ENCODE measurements at places on chromosomes 3 and 15. TPM values are rescaled to one million over a fixed set of nuclear protein-coding genes. Genes with fewer than 3 reads are reported as not detected.

DNA sequence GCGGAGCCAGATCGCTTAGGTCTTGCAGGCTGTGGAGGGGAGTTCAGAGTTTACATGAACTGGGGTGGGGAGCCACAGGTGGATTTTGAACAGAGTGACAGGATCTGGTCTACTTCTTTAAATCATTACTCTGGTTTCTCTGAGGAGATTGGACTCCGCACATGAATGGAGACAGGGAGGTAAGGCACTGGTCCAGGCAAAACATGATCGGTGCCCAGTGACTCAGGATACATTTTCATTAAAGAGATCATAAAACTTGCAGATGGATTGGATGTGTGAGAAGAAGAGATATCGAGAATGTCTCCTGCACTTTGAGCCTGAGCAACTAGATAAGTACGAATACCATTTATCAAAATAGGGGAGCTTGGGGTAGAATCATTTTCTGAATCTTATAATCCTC lies 61.8 kb upstream of the CMSS1 start:
- H3K27ac ChIP-seq: no peak overlapping the region
- DNase-seq: no peak
- H3K27me3 ChIP-seq: peaks cover 3% of the 10 kb centered on the region
- H3K4me3 ChIP-seq: no peak overlapping the region
- no peaks in the 10 kb centered on the region for H3K4me1 ChIP-seq
- no peaks in the 10 kb centered on the region for H3K36me3 ChIP-seq

DNA sequence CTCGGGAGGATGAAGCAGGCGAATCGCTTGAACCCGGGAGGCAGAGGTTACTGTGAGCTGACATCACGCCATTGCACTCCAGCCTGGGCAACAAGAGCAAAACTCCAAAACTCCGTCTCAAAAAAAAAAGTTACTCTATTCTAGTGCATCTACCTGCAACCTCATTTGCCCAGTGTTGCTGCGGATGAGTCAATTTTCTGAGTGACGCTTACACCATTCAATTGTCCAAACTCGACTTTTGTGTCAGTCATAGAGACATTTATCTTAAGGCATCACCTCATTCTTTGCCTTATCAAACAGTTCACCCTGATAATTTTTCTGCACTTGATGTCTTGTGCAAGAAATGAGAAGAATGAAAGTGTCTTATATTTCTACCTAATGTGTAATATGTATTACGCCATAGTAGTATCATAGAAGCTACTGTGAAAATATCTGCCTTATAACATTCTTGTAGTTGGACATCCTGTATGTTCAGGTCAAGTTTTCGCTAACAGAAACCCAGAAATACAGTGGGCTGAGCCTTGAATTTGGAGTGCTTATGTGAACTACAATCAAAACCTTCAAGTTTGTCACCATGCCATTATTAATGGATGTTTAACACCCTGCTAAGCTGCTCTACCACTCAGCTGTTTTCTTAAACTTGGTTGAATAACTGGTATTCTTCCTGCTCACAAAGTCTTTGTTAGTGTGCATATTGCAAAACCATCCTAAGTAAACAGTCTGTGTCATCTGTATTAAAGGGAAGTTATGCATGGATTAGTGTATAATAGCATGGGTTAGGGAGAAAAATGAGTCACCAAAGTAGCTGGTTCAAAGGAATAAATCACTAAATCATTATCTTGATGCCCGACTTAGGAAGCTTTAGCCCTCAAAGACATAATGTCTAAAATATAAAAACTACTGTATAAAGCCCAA lies 531.0 kb upstream of the NR2F2 start:
- no peaks in the 10 kb centered on the region for H3K4me1 ChIP-seq
- H3K27ac ChIP-seq: no peak overlapping the region
- no peaks in the 10 kb centered on the region for H3K36me3 ChIP-seq
- no peak overlapping the region for H3K4me3 ChIP-seq

GRCh38 chr15:36596915-36597314 lies 17.5 kb downstream of the CDIN1 start:
- H3K27me3 ChIP-seq: no peaks in the 10 kb centered on the region
- peaks cover 3% of the 10 kb centered on the region for H3K4me1 ChIP-seq
- H3K27ac ChIP-seq: no peak overlapping the region
- DNase-seq: no peak
- peaks cover 4% of the 10 kb centered on the region for H3K36me3 ChIP-seq
- no peak overlapping the region for H3K4me3 ChIP-seq

GRCh38 chr3:21718943-21719591 lies 31.9 kb downstream of the ZNF385D start:
- no peaks in the 10 kb centered on the region for H3K27me3 ChIP-seq
- H3K4me3 ChIP-seq: no peak overlapping the region
- DNase-seq: no peak
- no peaks in the 10 kb centered on the region for H3K36me3 ChIP-seq
- H3K4me1 ChIP-seq: no peaks in the 10 kb centered on the region

GRCh38 chr3:162938083-162938482 lies 1441.5 kb downstream of the OTOL1 start:
- H3K36me3 ChIP-seq: no peaks in the 10 kb centered on the region
- H3K27ac ChIP-seq: no peak overlapping the region
- no peaks in the 10 kb centered on the region for H3K27me3 ChIP-seq
- H3K4me1 ChIP-seq: no peaks in the 10 kb centered on the region

GRCh38 chr3:28080716-28081115 lies 160.7 kb upstream of the CMC1 start:
- H3K27me3 ChIP-seq: no peaks in the 10 kb centered on the region
- no peak overlapping the region for H3K27ac ChIP-seq
- H3K36me3 ChIP-seq: no peaks in the 10 kb centered on the region
- no peaks in the 10 kb centered on the region for H3K4me1 ChIP-seq
- no peak for DNase-seq
- H3K4me3 ChIP-seq: no peak overlapping the region

DNA sequence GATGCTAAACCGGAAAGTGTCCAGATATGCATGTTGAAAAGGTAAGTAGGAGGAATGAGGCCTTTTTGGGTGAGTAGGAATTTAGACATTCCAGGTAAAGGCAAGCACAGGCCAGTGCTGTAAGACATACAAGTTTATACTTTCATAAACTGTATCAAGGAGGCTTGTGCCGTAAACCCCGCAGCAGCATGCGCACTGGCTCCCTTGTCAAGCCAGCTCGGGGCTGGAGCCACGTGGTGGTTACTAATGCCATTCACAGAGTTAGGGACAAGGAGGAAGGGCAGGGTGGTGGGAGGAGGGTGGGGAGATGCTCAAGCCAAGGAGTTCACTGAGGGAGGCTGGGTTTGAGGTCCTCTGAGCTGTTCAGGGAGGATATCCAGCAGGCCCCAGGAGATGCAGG lies 35.8 kb downstream of the PLD1 start:
- DNase-seq: no peak
- peaks cover 1% of the 10 kb centered on the region for H3K27me3 ChIP-seq
- no peak overlapping the region for H3K4me3 ChIP-seq
- H3K4me1 ChIP-seq: no peaks in the 10 kb centered on the region
- H3K27ac ChIP-seq: no peak overlapping the region
- no peaks in the 10 kb centered on the region for H3K36me3 ChIP-seq

The SH2D7 gene
- total RNA-seq: not detected

The MUC20 gene
- total RNA-seq: 0.78 TPM

DNA sequence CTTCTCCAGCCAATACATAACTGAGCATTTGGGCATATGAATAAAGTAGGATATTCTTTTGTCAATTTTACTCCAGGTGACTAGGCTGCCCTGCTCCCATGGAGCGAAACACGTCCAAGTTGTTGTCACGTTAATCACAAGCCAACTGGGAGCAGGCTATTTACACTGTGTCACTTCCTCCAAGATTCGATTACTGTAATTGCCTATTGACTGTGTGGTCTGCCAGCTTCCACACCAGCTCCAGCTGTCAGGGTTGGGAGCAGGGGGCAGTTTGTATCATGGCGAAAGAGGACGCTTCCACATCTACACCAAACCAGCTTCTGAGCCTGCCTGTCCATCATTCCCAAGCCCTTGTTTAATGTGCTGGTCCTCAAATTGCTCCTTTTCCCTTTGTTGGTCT lies 89.2 kb upstream of the RORA start:
- no peak overlapping the region for H3K27ac ChIP-seq
- no peaks in the 10 kb centered on the region for H3K4me1 ChIP-seq
- H3K4me3 ChIP-seq: no peak overlapping the region
- DNase-seq: no peak
- H3K27me3 ChIP-seq: peaks cover 4% of the 10 kb centered on the region

GRCh38 chr3:37993820-37994638 lies 3.4 kb downstream of the VILL start:
- H3K36me3 ChIP-seq: peaks cover 13% of the 10 kb centered on the region
- peak; percentile 86 for DNase-seq
- H3K4me3 ChIP-seq: peak overlapping the region; percentile 90
- peak overlapping the region; percentile 94 for H3K27ac ChIP-seq

The FBLN2 gene
- total RNA-seq: not detected

- peaks cover 71% of the 10 kb centered on the region for H3K4me1 ChIP-seq
- no peak for DNase-seq
- peaks cover 36% of the 10 kb centered on the region for H3K36me3 ChIP-seq
- H3K27ac ChIP-seq: no peak overlapping the region
These were observed 7.0 kb downstream of the SUCLG2 start for GRCh38 chr3:67647390-67647878.

GRCh38 chr3:125322917-125323316 lies 52.2 kb downstream of the ZNF148 start:
- H3K36me3 ChIP-seq: peaks cover 26% of the 10 kb centered on the region
- no peak overlapping the region for H3K27ac ChIP-seq
- H3K27me3 ChIP-seq: no peaks in the 10 kb centered on the region
- H3K4me1 ChIP-seq: peaks cover 9% of the 10 kb centered on the region

- DNase-seq: no peak
- no peak overlapping the region for H3K4me3 ChIP-seq
- H3K36me3 ChIP-seq: peaks cover 5% of the 10 kb centered on the region
These were observed 3.9 kb downstream of the TOMM70 start for GRCh38 chr3:100396967-100397366.

The BAHD1 gene
- total RNA-seq: 18.8 TPM

- H3K27ac ChIP-seq: no peak overlapping the region
- H3K4me1 ChIP-seq: peaks cover 4% of the 10 kb centered on the region
- H3K36me3 ChIP-seq: no peaks in the 10 kb centered on the region
- no peaks in the 10 kb centered on the region for H3K27me3 ChIP-seq
- no peak for DNase-seq
These were observed 42.3 kb downstream of the NR1D2 start for GRCh38 chr3:23987356-23987755.

GRCh38 chr15:59059076-59059597 lies 45.8 kb upstream of the CCNB2 start:
- H3K4me3 ChIP-seq: no peak overlapping the region
- no peaks in the 10 kb centered on the region for H3K27me3 ChIP-seq
- DNase-seq: no peak
- H3K4me1 ChIP-seq: peaks cover 2% of the 10 kb centered on the region

Measured in activated CD4-positive, alpha-beta memory T cell treated with anti-CD3 and anti-CD28 coated beads for 36 hours (primary cell).